ENCODE measurements at places on chromosomes 12 and 14.
A peak's percentile ranks its signal among the peaks of the same experiment; 100 is the strongest.

DNA sequence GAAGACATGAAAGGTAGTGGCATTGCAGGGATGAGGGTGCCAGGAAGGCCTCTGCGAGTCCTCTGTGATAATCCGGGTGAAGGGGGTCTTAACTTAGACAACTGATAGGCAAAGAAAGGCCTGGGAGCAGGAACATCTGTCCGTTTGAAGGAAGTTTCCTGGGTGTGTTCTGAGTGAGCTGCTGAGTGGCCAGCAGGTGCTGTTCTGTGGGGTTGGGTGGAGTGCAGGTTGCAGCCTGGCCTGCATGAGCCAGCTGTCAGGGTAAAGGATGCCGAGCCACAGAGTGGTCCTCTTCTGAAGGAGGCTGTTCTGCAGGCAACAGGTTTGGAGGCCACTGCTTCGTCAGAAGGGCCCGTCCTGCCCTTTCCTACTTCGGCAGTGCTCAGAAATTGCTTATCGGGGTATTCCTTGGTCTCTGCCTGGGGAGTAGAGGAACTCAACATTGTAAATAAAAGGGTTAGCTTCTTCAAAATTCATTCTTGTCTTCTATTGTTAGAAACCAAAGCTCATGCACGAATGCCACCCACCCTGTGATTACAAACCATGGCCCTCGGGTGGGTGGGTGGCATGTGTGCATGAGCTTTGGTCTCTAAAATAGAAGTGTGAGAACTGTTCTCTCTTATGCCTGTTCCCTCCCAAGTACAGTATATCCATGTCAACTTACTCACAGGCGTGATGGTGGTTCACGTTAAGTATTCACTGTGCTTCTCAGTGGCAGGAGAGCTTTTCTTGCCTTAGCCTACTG, 118.9 kb downstream of the CHST11 start:
- no peak for DNase-seq

DNA sequence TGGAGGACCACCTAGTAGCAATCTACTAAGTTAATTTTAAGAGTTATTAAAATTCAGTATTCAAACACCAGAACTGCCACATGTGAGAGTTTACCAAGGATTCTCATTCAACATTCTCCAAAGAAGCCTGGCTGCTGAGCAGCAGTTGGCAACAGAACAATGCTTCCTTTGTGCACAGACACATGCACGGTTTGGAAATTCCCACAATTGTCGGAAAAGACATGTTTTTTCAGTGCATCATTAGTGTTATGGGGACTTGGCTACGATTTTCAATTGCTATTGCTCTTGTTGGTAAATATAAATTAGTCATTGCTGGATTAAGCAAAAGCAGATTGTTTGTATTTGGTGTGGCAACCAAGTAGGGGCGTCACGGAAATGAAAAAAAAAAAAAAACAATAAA, 22.2 kb downstream of the ST8SIA1 start:
- peak; percentile 37 for DNase-seq

GRCh38 chr14:24179961-24180796, 8.3 kb downstream of the REC8 start:
- DNase-seq, result peak; percentile 59

- peak; percentile 70 for DNase-seq
Observed at GRCh38 chr14:42214981-42215491, 608.4 kb downstream of the LRFN5 start.

DNA sequence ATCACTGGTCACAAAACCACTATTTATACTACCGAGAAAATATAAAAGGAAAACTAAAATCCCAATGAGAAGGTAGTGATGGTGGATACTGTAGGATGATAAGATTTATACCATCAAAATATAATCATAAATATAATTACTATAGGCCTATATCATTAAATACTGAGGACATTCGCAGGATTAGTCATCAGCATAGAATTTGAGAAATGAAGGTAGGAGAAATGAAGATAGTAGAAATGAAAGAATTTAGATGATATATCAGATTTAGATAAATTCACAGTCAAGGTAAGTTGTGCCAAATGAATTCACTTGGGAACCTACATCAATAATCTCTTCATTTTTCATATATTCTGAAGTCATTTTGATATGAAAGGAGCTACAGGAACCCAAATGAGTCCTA, 82.8 kb downstream of the DAAM1 start:
- DNase-seq, result no peak

- no peak for DNase-seq
Observed at GRCh38 chr12:42163913-42164312, 19.2 kb upstream of the GXYLT1 start.

DNA sequence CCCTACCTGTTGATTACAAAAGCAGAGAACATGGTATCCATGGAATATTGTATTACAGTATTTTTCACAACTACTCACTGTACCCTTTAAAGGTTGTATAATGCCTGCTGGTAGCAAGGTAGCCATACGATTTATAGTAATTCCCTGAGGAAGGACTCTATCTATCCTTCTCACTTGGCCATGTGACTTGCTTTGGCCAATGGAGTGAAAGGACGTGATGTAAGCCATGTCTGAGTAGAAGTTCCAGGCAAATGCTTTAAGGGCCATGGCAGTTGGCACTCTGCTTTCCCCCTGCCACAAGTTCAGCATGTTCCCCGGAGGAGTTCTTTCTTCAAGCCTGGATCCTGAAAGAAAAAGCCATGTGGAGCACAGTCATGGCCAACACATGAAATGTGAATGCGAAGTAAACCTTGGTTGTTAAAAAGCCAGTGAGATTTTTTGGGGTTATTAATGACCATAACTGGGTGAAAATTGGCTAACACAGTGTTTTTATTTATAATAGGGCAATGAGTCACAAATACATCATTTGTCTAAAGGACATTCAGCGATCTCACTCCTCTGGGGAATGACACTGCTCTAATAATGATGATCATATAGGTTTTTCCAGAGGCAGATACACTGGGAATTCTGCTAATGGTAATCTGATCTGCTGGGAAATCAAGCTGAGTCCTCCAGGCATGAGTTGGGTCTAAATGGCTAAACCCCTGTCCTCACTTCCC, 67.4 kb upstream of the SLC38A2 start:
- no peak for DNase-seq

- no peak for DNase-seq
Observed at GRCh38 chr12:115867854-115868253, 409.6 kb downstream of the MED13L start.

DNA sequence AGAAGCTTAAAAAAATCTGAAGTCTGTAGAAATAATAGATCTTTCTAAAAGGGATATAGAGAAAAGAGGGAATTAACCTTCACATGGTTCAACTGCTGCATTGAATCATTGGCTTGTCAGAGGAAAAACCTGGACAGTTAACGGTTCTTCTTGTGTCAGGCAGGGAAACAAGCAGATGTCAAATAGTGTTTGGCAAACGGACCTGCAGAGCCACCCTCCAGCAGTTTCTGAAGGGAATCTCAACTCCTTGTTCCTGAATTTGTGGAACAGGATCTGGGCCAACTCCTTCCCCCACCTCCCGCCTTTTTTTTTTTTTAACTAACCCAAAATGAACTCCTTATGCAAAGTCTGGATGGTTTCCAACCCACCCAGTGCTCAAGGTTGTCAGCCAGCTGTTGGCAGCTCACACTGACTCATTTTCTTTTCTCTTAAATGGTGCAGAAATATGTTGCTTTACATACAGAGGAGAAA, 187.3 kb downstream of the CAND1 start:
- DNase-seq, result peak; percentile 98

DNA sequence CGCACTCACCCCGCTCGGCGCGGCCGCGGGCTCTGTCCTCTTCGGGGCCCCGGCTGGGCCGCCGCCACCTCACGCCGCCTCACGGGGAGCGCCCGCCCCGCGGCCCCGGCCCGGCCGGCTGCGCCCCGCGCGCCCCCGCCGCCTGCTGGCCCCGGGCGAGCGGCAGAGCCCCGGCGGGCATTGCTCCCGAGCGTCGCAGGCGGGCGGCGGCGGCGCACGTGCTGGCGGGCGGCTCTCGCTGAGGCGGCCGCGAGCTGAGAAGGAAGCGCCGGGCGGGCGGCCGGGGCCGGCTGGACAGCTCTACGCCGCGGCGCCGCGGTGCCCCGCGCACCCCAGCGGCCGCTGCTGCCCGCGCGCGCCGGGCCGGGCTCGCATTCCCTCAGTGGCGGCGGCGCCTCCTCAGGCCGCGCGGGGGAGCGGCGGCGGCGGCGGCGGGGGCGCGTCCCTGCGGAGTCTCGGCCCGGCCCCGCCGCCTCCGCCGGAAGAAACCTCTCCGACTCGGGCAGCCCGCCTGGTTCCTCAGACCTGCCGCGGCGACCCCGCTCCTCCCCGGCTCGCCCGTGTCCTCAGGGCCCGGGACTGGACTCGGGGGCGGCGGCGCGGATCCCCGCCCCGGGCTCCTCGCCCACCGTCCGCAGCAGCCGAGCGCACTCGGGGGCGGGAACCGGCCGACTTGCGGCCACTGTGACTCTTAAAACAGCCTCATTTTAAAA, at the start of gene PITPNM2:
Gene PITPNM2 (minus strand): TSS at position 347 of the 713 bp plus-strand sequence. CDS start 116,500 bp downstream, outside the sequence.
- peak; percentile 71 for DNase-seq

- peak; percentile 37 for DNase-seq
Observed at GRCh38 chr14:71467361-71467811, 464.8 kb upstream of the RGS6 start.

GRCh38 chr12:32365473-32366064, 33.8 kb upstream of the FGD4 start:
- peak; percentile 77 for DNase-seq

DNA sequence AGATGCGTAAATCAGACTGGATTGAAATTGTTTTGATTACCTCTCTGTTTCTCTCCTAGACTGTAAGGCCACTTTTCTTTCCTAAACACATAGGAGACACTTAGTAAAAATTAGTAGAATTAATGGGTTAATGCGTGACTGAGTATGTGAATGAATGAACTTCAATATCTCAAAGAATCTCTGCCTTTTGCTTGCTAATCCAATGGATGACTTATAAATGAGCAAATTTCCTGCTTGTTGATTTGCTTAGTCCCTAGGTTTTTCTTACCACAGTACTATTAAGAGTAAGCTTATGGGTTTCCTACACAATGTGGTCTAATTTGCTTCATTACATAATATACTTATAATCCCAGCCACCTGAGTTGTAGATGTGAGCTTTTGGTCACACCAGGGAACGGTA, 164.1 kb downstream of the SRGAP1 start:
- no peak for DNase-seq

- peak; percentile 65 for DNase-seq
Observed at GRCh38 chr12:107131832-107132616, 38.7 kb upstream of the CRY1 start.

GRCh38 chr14:63986789-63987533, 134.2 kb downstream of the SYNE2 start:
- peak; percentile 74 for DNase-seq

DNA sequence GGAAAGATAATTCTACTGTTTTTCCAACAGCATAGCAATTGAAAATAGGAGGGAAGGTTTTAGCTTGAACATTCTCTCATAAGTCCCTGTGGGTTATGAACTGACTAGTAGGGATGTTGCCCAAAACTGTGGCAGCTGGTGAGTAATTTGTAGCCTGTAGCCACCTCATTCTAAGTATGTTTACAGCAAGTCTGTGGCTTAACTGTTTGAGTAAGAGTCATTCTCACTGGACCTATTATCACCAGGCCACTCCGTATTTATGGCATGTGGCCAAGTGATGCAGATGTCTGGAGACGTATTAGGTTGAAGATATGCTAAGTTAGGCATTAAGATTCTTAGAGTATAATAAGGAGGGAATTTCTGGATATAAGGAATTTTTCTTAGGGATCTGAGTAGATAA, 458.3 kb downstream of the ETNK1 start:
- DNase-seq, result peak; percentile 62

GRCh38 chr14:60926002-60926401, 54.9 kb downstream of the TRMT5 start:
- no peak for DNase-seq

GRCh38 chr12:64639466-64639865, 29.2 kb downstream of the RASSF3 start:
- no peak for DNase-seq

DNA sequence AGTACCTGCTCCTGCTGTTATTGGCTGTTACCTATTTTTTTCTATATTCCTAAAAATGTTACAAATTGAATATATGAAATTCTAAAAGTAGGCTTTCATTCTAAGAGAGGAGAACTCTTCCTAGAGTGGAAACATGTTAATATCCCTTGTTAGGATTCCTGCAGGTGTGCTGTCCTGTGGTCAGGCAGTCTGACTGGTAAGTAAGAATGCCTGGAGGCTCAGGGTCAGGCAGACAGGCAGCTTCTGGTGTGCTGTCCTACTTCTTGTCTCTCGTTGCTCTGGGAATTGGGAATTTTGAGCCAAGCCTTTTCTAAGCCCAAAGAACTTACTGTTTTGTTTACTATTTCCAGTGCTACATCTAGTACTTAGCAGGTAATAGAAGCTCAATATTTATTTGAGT, 10.3 kb downstream of the PPHLN1 start:
- no peak for DNase-seq

DNA sequence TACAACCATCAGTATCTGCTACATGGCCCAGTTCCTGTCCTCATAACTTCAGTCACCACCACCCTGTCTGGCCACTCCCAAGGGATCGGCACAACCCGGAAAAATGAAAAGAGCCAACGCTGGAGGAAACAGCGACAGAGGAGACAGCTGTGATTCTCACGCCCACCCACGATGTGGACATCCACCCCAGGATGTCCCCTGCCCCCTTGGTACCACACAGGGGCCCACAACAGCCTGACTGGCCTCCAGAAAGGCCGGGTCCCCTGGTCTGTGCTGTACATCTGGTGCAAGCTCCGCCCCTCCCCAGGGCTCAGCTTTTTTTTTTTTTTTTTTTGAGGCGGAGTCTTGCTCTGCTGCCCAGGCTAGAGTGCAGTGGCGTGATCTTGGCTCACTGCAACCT, 12.5 kb downstream of the RPS6KL1 start:
- DNase-seq, result no peak

GRCh38 chr14:33999771-34000291, 49.0 kb upstream of the EGLN3 start:
- DNase-seq, result no peak

DNA sequence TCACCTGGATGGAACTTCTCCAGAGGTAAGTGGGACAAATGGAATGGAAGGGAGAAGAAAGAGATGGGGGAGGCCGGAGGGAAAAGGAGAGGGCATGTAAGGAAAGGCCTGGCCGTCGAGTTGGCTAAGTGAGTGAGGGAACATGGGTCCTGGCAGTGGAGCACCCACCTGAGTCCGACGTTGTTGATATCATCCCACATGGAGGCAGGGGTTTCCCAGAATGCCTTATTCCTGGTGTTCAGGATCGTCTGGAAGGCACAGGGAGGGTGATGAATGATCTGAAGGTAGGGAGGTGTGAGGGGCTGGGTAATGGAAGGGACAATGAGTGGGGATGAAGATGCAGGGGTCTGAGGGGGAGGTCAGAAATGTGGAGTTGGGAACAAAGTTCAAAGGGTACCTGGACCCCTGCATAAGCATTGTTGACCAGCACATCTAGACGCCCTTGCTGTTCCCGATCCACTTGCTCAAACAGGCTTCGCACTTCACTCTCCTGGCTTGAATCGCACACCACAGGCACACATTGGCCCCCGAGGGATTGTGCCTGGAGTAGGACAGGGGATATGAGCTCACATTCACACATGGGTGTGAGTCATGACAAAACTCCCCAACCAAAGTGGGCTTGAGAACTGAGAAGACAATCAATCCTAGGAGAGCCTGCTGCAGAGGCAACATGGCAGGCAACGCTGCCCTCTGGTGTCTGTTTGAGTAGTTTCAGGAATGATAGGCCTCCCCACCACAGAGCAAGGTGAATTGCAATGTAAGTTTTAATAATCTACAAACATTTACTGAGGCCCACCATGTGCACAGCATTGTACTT, 3.0 kb downstream of the DHRS1 start:
- peak; percentile 93 for DNase-seq
